ENCODE measurements at places on chromosomes 7 and 10.

DNA sequence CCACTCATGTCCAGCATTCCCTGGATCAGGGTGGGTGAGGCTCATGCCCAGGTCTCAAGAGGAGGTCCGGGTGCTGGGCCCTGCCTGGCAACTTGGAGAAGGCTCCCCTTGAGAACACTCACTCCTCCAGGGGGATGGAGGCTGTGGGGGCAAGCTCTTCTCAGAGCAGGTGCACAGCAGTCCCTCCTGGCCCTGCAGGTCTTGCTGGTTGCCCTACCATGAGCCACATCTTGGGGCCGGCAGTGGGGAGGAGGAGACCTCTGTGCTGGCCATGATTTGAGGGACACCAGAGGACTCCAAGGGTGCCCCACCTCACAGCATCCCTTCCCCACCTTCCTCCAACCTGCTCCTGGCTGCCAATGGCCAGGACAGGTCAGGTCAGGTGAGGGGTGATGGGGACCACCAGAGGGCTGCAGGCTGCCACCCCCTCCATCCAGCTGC is 87.4 kb upstream of the RET start:
- DNase-seq: no peak

DNA sequence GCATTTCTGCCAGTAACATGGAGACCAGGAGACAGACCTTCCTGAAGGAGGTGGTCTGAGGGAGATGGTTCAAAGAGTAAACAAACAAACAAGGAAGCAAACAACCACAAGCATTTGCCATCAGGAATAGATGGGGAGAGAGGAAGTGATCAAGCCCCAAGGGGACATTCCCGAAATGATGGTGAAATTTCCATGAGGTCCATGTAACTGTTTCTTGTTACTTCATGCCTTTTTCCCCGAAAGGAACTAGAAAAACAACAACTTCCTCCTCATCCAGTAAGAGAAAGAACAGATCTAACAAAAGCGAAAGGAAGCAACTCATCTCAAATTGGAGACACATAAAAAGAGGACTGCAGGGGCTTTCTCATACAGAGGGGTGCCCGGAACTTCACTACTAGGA is 152.5 kb upstream of the ZNF32 start:
- no peak for DNase-seq

GRCh38 chr7:1948301-1948796 is 278.3 kb downstream of the ELFN1 start:
- DNase-seq: no peak

GRCh38 chr7:134660961-134661376 is 14.3 kb downstream of the BPGM start:
- no peak for DNase-seq

DNA sequence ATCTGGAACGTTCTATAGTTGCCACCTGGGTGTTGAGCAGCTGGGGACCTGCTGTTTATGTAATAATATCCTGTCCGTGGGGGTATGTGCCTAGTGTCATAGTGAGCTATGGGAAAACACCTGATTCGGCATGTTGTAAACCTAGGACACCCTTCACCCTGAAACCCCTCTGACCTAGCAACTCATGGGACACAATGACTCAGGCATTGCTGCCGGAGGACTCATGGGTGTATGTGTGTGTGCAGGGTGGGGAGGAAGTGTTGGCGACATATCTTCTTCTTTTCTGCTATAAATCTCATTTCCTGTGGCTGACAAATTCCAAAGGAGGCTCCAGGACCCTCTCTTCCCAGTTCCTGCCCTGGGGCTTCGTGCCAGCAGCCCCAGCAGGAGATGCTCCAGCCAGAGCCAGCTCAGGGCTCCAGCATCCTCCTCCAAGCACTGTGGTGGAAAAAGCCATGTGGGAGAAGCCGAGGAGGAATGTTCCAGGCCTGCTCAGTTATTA is 77.0 kb upstream of the PODXL start:
- DNase-seq: no peak

All from T-helper 2 cell (primary cell).